Activated CD8-positive, alpha-beta memory T cell treated with anti-CD3 and anti-CD28 coated beads, Interleukin-2, amount 50 U/mL, for 4 hours (primary cell): ENCODE measurements at places on chromosomes 6 and 20.

GRCh38 chr6:117933471-117933870 is 26.4 kb downstream of the SLC35F1 start:
- DNase-seq, result no peak

DNA sequence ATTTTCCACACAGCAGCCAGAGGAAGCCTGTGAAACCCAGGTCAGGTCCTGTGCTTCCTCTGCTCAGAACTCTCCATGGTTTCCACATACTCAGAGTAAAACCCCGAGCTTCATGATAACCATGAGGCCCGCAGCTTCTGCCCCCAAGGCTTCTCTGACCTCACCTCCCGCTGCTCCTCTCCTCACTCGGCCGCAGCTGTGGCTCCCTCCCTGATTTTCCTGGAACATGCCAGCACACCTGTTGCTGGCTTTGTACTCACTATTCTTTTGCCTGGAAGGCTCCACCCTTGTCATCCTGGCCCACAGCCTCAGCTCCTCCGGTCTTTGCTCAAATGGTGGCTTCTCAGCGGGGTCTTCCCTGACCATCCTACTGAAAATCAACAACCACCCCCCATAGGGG is 341.7 kb downstream of the PREX1 start:
- no peak for DNase-seq

DNA sequence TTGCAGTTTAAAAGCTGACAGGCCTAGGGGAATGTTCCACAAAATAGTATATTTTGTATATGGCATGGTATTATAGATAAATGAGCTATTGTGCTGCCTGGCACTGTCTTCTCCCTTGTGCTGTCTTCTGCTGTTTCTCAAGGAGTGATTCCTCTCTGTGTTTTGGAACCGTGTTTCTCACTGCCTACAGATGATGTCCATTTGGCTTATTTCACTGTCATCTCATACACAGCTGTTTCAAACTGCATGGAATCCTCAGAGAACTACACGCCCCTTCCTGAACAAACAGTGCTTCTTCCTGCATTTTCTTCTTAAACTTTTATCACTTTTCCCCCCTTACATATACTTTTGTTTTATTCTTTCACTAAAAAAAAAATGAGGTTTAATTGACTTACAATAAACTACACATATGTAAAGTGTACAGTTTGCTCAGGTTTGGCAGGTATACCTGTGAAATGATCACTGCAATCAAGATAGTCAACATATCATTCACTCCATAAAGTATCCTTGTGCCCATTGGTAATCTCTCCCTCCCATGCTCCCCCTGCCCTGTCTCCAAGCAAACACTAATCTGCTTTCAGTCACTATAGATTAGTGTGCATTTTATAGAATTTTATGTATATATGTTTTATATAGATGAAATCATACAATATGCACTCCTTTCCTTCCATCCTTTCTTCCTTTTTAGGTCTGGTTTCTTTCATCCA is 43.0 kb downstream of the CBFA2T2 start:
- no peak for DNase-seq

GRCh38 chr6:5025911-5026819 is 22.3 kb upstream of the RPP40 start:
- no peak for DNase-seq

DNA sequence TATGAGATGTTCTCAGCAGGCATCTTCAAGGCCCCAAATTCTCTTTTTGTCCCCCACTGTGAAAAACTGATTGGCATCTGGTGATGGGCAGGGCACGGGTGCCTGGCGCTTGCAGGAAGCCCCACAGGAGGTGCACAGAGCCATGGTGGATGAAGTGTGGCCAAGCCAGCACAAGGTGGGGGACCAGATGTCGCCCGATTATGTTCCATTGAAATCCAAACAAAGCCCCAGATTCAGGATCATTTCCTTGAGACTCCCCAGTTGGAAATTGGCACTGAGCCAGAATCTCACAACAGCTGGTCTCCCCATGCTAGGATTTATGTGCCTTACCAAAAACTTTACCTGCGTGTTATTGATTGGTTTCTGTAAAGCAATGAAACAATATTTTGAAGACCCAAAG is 186.1 kb downstream of the ADAT2 start:
- no peak for DNase-seq

DNA sequence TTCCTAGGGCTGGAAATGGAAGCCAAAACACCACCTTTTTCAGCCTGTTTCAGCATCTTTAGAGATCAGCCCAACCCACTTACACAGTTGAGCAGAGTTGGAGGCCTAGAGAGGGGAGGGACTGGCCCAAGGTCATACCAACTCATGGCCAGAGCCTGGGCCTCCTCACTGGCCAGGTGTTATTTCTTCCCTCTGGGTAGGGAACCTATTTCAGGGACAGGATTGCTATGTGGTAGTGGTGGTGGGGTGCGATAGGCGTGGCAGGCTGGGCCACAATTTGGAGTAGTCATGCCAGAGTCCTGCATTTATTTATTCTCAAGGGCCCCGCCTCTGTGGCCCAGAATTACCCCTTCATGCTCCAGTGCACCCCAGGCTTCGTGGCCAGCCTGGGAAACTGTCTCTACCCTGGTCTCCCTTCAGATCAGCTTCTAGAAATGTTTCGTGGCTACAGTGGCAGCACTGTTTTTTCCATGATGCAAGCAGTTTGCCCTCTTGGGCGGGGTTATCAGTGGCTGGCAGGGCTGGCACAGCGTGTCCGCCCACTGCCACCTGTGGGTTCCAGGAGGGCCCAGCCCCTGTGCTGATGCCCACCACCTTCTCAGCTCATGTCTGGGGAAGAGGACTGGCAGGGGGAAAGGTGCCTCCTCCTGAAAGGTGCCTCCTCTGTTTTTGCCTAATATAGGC is 6.2 kb downstream of the VEGFA start:
- peak; percentile 7 for DNase-seq

DNA sequence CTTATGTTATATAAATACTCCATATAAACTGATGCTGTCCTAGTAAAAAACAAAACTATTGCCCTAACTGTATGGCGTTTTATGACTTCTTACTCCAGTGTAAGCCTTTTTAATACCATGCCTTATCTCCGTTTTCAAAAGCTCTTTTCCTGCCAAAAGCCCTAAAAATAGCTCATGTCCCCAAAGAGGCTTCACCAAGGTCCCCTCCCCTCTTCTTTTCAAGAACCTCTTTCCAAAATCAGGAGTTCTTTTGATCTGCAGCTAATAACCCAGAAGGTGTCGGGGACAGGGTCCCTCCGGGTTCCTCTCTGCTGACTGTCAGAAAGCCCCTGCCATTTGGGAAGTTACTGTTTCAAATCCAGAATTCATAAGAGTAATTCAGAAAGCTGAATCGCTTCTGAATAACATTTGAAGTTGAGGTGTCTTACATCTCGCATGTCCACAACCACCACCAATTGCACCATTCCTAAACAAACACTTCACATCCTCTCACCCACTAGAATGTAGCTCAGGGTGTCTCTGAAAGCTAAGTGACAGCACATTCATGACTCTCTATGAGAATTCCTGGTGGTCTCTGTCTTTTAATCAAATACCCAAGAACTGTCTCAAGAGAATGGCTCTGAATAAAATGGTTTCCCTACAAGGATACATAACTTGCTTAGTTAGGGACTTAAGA is 13.3 kb downstream of the TASP1 start:
- no peak for DNase-seq

GRCh38 chr6:139028215-139028657 is 309 bp upstream of the ABRACL start:
- no peak for DNase-seq

- DNase-seq, result no peak
Observed at GRCh38 chr20:33503564-33503963, 13.7 kb downstream of the CBFA2T2 start.

DNA sequence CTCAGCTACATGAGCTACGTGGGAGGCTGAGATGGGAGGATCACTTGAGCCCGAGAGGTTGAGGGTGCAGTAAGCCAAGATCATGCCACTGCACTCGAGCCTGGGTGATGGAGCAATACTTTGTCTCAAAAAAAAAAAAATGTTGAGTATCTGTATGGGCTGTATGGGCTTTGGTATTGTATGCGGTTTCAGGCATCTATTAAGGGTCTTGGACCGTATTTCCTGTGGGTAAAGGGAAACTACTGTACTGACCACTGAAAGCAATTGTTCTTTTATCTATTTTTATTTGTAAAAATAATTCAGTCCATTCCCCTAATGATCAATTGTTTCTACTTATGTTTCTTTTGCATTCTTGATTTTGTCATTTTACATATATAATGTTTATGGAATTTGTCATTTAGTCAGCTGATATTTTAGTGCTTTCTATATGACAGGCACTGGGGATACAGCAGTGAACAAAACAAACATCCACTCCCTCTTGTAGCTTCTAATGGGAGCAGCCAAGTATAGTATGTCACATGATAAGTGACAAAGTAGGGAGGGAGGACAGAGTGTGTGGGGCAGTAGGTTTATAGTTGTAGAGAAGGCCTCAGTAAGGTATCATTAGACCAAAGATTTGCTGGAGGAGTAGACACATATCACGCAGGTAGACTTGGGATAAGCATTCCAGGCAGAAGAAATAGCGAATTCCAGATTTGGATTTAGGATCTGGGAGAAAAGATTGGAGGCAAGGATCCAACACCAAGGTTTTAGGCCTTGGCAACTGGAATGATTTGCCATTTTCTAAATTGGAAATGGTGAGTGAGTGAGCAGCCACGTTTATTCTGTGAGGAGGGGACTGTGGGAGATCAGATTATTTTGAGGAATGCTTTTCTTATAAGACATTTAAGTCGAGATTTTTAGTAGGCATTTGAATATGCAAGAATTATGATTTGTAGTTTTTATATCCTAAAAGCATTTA is 6.0 kb downstream of the PCMT1 start:
- DNase-seq, result no peak

- no peak for DNase-seq
Observed at GRCh38 chr6:157989541-157990289, 8.1 kb downstream of the SYNJ2 start.

- no peak for DNase-seq
Observed at GRCh38 chr6:29925727-29926412, 16.5 kb upstream of the HLA-A start.

DNA sequence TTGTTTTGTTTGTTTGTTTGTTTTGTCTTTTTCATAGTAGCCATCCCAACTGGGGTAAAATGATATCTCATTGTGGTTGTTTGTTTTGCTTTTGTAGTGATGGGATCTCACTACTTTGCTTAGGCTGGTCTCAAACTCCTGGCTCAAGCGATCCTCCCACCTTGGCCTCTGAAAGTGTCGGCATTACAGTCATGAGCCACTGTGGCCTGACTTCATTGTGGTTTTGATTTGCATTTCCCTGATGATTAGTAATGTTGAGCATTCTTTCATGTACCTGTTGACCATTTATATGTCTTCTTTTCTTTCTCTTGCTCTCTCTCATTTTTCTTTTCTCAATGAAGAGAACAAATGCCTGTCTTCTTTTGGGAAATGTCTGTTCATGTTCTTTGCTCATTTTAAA is 30.8 kb upstream of the HLA-DOA start:
- DNase-seq, result no peak

- no peak for DNase-seq
Observed at GRCh38 chr6:28003059-28003458, 46.0 kb downstream of the OR2B6 start.

- no peak for DNase-seq
Observed at GRCh38 chr6:166476061-166476591, 93.4 kb upstream of the MPC1 start.

- no peak for DNase-seq
Observed at GRCh38 chr20:18252597-18253451, 35.5 kb upstream of the ZNF133 start.

- DNase-seq, result no peak
Observed at GRCh38 chr20:54132612-54133433, 41.0 kb downstream of the CYP24A1 start.

DNA sequence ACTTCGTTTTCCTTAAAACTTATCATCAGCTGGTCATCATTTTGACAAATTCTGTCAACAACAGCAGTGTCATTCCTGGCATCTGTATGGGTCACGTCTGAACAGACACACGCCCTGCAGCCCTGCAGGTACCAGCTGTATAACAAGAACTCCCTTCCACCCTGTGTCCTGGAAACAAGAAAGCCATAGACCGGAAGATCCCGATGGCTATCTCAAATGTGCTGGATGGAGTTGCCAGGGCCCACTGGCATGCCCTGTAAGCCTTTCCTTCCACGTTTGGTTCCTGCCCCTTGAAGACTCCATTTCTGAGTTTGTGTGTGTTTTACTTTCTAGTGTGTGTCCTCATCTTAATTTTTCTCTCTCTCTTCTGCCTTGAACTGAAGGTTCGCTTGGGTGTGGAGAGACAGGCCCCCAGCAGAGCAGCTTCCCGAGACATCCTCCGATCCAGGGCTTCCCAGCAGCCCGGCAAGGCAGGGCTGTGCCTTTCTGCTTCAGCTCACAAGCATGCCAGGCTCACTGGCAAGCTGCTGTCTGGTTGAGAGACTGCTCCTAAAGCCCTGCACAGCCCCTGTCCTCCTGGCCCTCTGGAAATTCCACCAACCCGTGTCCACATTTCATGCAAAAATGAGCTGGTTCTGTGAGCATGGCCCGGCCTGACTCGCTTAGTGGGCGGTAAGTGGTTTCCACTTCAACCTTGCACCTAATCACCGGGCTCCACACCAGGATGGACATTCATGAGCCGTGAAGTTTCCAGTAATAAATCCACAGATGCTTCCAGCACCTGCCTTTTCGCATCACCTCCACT is 8.7 kb downstream of the GFRA4 start:
- no peak for DNase-seq

DNA sequence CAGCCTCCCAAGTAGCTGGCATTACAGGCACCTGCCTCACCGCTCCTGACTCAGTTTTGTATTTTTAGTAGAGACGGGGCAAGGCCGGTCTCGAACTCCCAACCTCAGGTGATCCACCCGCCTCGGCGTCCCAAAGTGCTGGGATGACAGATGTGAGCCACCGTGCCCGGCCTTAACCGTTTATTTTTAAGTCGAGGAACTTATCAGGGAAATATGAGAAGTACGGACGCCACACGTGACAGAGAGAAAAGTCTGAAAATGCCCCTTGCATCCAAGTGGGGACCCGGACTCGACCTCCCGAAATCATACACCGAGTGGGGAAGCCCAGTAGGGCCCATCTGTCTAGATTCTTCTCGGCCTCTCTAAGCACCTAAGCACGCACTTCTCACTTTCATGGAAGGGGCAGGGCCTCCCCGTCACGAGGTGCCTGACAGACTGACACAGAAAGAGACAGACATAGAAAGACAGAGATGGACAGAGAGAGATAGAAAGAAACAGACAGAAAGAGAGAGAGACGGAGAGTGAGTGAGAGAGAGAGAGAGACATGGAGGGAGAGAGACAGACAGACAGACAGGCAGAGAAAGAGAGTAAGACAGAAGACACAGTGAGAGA is 756.5 kb upstream of the DEFB115 start:
- DNase-seq, result no peak

DNA sequence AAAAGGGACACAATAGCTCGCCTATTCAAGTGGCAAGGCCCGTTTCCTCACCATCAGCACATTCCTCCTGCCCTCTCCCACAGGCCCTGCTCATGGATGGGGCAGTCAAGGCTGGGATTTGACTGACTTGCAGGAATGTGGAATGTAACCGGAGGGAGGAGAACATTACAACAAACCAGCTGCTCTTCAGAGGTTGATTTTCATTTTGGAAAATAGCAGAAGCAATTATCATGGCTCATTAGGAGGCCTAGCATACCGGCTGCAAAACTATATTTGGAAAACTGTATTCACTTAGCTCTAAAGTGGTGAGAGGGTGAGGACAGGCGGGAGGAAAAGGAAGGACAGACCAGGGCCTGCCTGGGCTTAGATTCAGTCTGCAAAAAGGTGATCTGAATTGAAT is 283.7 kb downstream of the CD83 start:
- no peak for DNase-seq
